ENCODE measurements at places on chromosomes 12 and 14.

DNA sequence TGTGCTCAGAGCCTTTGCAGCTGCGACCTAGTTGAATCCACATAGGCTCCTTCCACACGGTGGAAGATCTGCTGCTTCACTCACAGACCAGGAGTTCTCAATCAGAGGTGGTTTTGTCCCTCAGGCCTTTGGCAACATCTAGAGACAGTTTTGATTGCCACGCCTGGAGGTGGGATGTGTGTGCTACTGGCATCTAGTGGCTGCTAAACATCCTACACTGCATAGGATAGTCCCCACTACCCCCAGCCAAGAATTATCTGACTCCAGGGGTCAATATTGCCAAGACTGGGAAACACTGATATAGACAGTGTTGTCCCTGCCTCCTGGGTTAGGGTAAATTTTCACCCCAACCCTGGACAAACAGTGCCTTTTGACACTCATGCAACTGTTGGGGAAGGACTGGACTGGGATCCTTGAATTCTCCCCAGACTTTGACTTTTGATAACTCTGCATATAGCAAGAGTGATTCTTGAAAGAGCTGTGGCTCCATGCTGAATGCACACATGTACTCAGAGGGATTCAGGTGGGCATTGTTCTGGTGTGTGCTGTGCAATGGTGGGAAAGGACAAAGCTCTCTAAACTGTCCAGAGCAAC is 39.8 kb downstream of the BAZ2A start:
- DNase-seq = no peak

DNA sequence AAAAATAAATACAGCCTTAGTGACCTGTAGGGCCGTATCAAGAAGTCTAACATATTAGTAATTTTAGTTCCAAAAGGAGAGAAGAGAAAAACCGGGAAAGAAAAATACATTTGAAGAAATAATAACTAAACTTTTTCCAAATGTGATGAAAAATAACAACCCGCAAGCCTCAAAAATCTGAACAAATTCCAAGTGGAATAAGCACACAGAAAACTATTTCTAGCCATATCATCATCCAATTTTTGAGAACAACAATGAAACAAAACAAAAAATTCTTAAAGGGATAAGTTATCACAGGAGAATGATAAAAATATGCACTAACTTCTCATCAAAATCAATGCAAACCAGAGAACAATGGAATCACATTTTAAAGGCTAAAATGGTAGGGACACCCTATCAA is 198.1 kb upstream of the PLXNC1 start:
- no peak for DNase-seq

GRCh38 chr12:15698377-15698871 is 90.8 kb downstream of the EPS8 start:
- no peak for DNase-seq

DNA sequence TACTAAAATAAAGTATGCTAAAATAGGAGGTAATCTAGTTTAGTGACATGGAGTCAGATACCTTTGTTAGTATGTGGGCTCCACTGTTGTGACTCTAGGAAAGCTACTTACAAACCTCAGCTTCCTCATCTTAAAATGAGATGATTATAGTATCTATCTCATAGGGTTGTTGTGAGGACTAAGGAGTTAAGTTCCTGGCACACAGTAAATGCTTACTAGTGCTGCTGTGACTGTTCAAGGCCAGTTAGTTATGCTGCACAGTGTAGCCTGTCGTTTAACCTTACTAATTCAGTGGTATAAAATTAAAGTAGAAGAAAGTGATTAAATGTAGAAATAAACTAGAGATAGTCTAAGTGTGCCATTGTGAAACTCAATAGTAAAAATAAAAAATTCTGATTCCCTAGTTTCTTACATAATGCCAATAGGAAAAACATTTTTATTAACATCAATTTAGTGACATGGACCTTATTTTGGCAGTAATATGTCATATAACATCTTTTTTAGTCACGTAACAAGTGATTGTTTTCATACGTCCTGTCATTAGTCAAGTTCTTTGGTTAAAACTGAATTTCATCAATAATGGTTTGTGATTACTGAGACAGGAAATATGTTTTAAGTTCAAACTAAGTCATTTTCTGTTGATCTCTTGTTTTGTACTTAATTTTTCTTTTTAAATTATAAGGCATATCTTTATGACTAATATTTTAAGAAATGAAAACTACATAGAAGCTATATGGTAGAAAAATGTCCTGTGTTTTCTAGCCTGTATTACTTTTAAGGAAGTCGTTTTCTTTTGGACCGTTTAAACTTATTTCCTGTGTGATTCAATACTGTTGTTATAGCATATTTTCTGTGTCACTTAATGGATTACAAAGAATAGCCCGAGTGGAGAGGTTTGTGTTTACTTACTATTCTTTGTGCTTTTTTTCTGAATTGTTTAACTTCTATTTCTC is 74.0 kb downstream of the PCNX1 start:
- DNase-seq = no peak

GRCh38 chr12:25107920-25108319 is 87.0 kb downstream of the DNAI7 start:
- DNase-seq = peak; percentile 59

Measured in GM06990 (cell line).